Activated CD8-positive, alpha-beta memory T cell treated with anti-CD3 and anti-CD28 coated beads, Interleukin-2, amount 50 U/mL, for 48 hours (primary cell): ENCODE measurements at places on chromosomes 3 and 15.
A peak's percentile ranks its signal among the peaks of the same experiment; 100 is the strongest.

GRCh38 chr3:63207066-63207590 lies 71.0 kb upstream of the SYNPR start:
- no peak for DNase-seq

DNA sequence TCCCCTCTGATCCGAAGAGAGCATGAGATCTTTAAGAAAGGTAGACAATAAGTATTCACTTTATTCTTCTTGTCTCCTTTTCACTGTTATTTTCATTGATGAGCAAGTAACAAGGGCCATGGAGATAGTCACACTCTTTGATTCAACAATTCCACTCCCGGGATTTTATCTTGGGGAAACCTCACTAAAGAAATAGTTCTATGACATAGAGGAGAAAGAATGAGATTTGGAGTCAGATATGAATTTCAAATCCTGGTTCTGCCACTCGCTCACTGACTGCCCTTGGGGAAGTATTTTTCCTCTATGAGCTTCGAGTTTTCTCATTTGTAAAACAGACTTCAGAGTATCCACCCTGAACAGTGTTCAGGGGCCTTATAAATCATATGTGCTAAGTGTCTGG lies 514.6 kb downstream of the NLGN1 start:
- no peak for DNase-seq

GRCh38 chr15:34116620-34117019 lies 14.7 kb downstream of the PGBD4 start:
- no peak for DNase-seq

GRCh38 chr15:69848096-69848495 lies 249.6 kb downstream of the TLE3 start:
- DNase-seq: no peak

DNA sequence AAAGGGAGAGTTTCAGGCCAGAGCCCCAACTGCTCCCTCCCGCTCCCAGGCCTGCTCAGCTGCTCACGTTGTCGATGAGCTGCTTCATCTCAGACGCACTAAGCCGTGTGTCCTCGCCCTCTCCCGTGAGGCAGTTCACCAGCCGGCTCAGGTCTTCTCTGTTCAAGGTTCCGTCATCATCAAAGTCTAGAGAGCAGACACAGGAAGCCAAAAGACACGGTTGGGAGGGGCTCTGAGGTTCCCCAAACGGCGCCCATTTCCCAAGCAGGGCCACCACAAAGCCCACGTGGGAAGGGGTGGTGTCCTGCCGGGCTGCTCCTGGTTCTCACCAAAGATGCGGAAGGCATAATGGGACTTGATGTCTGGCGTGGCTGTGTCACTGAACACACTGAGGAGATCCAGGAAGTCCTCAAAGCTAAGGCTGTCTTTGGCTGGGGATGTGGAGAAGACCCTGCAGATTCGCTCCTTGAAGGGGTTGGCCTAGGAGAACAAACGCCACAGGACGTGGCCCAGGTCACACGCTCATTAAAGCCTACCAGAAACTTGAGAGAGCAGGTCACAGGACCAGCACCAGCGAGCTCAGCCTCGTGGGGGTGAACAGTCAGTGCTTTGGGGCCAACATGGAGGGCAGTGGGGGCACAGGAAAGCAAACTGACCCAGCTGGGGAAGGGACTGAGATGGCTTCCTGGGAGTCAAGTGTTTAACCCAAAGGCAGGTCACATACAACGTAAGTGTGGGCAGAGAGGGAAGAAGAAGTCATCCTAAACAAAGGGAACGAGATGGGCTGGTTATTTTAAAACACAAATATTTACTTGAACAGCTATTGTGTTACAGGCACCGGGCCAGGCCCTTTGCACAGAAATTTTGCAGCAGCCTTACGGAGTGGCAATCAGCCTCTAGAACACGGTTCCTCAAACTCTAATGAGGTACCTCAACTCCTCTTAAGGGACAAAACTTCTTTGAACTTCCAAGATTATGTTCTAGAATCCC lies 2.4 kb downstream of the CIB1 start:
- peak; percentile 78 for DNase-seq

DNA sequence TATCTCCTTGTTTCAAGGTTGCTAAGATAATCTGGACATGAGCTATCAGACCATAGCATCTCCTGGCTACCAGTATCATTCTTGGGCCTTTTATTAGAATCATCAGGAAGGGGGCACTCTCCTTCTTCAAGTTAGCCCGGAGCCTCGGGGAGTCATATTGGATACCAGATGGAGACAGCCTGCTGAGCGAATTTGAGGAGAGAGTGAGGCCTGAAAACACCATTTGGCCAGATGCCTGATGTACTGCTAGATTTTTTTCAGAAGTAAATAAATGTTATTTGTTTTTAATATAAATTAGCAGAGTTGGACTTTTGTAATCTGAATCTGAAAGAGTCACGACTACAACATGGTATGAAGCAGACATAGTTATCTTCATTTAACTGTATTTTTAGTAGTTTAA lies 848.6 kb downstream of the IGSF11 start:
- no peak for DNase-seq

GRCh38 chr15:31584195-31584594 lies 257.6 kb downstream of the KLF13 start:
- no peak for DNase-seq

- DNase-seq: no peak
Observed at GRCh38 chr3:131402391-131403039, 20.9 kb downstream of the NUDT16 start.

GRCh38 chr3:155232605-155233004 lies 60.9 kb downstream of the STRIT1 start:
- DNase-seq: no peak

GRCh38 chr3:151008699-151009098 lies 36.2 kb upstream of the CLRN1 start:
- DNase-seq: no peak

GRCh38 chr3:97417-98258 lies 98.9 kb upstream of the CHL1 start:
- no peak for DNase-seq

- no peak for DNase-seq
Observed at GRCh38 chr3:67995206-67995605, 340.8 kb upstream of the SUCLG2 start.

- DNase-seq: no peak
Observed at GRCh38 chr3:127809211-127809610, 13.1 kb downstream of the MGLL start.

GRCh38 chr15:61685534-61685933 lies 374.7 kb downstream of the VPS13C start:
- DNase-seq: no peak

- no peak for DNase-seq
Observed at GRCh38 chr3:23960649-23961048, 15.6 kb downstream of the NR1D2 start.

DNA sequence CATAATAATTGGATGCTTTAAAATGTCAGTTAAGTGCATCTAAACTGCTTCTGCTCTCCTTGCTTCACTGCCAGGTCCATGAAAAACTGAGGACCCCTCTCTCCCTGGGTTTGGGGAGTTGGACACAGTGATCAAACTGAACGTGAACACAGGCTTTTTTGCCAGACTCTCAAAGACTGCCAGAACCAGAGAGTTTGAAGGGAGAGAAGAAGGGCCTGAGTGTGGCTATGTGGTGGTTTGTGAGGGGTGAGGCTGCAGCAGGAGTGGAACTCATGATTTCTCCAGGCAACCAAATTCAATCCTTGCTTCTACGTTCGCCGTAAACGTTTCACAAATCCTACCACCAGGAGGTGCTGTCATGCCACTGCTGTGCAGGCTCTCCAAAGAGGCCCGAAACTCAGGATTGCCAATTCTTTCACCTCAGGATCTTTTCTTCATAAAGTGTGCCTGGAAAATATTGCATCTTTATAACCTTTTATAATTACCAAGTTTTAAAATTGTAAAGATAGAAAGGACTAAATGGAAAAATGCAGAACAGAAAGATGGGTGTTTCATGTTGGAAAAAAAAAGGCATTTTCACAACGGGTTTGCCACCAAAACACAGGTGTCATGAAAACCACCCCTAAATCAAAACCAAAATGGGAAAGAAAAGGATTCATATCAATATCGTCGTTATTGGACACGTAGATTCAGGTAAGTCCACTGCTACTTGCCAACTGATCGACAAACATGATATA lies 19.7 kb downstream of the TM4SF4 start:
- peak; percentile 68 for DNase-seq
